Cardiac muscle cell (in vitro differentiated cells and primary cell): ENCODE measurements at places on chromosomes 2 and 18.

DNA sequence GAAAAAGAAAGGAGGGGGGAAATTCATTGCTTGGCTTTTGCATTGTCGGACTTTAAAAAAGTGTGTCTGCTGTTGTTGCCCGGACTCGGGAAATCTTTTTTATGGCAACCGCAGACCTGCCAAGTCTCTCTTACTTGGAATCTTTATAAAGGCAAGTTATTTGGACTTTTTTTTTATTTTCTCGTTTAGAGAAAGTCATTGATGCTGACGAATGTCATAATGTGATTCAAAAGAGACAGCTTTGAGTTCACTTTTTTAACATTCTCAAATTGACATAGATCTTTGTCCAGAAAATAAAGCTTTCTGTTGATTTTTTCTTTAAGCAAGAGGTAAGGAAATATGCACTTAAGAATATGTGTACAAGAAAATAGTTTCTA is 651 bp upstream of the ZNF521 start:
- no peak overlapping the region for H3K27ac ChIP-seq
- H3K27me3 ChIP-seq: peaks cover 27% of the 10 kb centered on the region
- DNase-seq: no peak

GRCh38 chr2:66305718-66306117 is 129.2 kb upstream of the MEIS1 start:
- no peak overlapping the region for H3K4me3 ChIP-seq
- no peaks in the 10 kb centered on the region for H3K36me3 ChIP-seq

DNA sequence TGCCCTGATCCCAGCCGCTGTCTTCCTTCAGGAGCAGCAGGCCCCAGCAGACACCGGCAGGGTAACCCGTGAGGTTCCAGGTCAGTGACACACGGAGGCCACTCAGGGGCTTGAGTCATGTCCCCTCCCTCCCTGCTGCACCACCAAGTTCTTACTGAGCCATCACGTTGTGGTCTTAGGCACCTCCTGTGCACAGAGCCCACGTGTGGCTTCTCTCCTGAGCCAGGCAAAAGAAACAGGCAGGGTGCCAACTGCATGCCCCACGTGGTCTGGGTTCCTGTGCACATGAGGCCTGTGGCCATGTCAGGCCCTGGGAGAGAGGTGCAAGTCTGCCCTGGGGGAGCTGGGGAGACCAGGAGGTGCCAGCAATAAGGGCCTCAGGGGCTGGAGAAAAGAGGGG is 264.8 kb downstream of the KLHL29 start:
- peak; percentile 42 for DNase-seq
- H3K4me1 ChIP-seq: no peaks in the 10 kb centered on the region
- H3K27ac ChIP-seq: no peak overlapping the region
- no peaks in the 10 kb centered on the region for H3K27me3 ChIP-seq
- no peak overlapping the region for H3K4me3 ChIP-seq
- no peaks in the 10 kb centered on the region for H3K36me3 ChIP-seq

DNA sequence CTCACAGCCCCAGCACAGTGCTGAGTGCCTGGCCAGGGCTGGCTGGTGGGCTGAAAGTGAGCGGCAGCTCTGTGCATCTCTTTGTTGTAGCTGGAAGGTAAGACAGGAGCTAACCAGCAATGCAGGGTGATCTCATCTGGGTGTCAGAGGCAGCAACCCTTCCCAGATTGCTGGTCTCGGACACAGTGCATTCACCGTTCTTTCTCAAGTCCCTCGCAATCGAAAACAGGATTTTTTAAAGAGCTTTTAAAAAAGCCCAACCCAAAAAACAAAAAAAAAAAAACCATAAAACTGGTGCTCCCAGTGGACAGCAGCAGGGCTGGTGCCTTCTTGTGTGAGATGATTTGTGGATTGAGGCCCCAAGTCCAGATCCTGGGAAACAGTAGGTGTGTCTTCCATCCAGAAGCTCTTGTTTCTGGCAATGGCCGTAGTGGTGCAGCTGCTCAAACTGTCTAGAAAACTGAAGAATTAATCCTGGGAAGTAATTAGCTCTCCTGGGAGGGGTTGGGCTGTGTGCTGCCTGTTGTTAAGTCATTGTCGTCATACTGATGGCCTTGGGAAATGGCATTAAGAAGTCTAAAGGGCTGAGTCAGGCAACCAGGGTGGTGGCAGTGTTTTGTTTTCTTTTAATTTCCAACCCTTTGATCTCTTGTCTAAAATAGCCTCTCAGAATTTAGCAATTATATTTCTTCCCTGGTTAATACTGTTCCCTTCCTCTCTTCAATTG is 156.7 kb downstream of the KLHL29 start:
- H3K4me1 ChIP-seq: no peaks in the 10 kb centered on the region
- H3K4me3 ChIP-seq: no peak overlapping the region
- H3K27me3 ChIP-seq: no peaks in the 10 kb centered on the region
- DNase-seq: no peak
- no peak overlapping the region for H3K27ac ChIP-seq
- no peaks in the 10 kb centered on the region for H3K36me3 ChIP-seq

DNA sequence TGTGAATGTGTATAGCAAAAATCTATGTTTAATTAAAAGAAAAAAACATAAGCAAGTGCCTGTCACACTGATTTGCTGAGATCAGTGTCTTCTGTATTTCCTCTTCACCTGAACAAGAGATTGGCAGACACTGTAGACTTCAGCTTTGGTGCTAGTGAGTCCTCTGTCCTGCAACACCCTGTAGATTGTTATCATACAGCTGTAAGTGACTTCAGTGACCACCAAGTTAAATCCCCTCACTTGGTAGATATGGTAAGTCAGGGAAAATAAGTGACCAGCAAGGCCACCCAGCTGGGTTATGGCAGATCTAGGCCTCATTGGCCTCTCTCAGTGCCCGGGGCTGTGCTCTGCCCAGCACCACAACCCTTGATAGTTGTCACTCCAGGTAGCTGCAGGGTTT is 119.7 kb upstream of the EML6 start:
- no peak overlapping the region for H3K4me3 ChIP-seq
- H3K27me3 ChIP-seq: no peaks in the 10 kb centered on the region
- H3K27ac ChIP-seq: no peak overlapping the region
- peaks cover 6% of the 10 kb centered on the region for H3K36me3 ChIP-seq
- H3K4me1 ChIP-seq: peaks cover 54% of the 10 kb centered on the region
